ENCODE measurements at places on chromosomes 4 and X.

GRCh38 chrX:25007059-25008053 is 8.4 kb downstream of the ARX start:
- DNase-seq, result no peak

GRCh38 chrX:21989384-21989783 is 42.7 kb upstream of the PHEX start:
- DNase-seq, result no peak

GRCh38 chr4:8285976-8286718 is 16.6 kb downstream of the HTRA3 start:
- DNase-seq, result no peak

- DNase-seq, result peak; percentile 2
Observed at GRCh38 chrX:70033348-70034051, 16.2 kb downstream of the AWAT2 start.

- no peak for DNase-seq
Observed at GRCh38 chrX:150482537-150483206, 85.7 kb upstream of the MTM1 start.

- no peak for DNase-seq
Observed at GRCh38 chr4:109495514-109495913, 61.9 kb downstream of the SEC24B start.

GRCh38 chrX:14801136-14801535 is 71.7 kb downstream of the FANCB start:
- DNase-seq, result no peak

DNA sequence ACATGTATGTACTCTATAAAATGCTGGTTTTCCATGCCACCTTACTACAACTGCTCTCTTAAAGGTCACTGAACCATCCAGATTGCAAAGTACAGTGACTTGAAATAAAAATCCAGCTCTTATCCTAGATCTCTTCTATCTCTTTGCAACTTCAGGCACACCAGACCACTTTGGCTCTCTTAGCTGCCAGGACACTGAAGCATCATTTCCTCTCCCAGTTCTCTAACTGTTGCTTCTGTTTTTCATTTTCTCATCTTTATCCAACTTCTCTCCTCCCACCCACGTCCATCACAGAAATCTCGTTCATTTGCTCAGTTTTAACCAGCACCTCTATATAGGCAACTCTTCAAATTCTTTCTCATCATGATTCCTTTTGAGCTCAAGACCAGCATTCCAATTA is 74.3 kb downstream of the METTL14 start:
- DNase-seq, result no peak

DNA sequence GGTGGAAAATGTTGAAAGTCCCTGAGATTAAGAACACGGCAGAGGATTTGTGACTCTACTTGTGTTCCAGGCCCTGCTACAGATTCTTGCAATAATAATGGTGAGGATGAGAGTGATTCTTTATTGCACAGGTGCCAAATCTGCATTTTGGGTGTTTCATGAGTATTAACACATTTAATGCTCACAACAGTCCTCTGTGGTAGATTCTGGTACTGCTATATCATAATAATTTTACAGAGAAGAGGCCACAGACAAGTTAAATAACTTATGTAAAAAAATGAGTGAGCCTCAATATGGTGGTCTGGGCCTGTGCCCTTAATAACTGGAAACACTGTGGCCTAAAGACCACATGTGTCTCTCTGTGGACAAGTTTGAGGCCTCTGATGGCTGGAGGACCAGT is 124.3 kb downstream of the C4orf33 start:
- DNase-seq, result no peak

DNA sequence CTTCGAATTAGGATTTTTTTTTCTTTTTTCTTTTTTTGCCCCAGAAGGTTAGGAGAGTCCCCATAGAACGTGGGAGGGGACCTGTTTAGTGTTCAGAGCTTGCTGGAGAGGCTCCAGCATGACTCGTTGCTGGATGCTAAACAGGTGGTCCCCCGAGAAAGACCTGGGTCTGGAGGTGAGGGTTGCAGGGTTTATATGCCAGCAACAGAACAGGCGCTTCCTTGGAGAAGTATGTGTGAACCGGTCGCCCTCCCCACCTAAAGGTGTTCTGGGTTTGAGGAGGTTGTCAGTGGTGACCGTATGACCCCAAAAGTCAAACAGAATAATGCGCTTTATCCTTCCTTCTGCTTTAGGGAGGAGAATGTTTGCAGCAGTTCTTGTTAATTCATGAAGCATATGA is 52.1 kb upstream of the SHOX start:
- no peak for DNase-seq

- DNase-seq, result no peak
Observed at GRCh38 chr4:150960818-150961217, 54.3 kb downstream of the LRBA start.

GRCh38 chr4:92636038-92636806 is 332.5 kb downstream of the GRID2 start:
- no peak for DNase-seq

DNA sequence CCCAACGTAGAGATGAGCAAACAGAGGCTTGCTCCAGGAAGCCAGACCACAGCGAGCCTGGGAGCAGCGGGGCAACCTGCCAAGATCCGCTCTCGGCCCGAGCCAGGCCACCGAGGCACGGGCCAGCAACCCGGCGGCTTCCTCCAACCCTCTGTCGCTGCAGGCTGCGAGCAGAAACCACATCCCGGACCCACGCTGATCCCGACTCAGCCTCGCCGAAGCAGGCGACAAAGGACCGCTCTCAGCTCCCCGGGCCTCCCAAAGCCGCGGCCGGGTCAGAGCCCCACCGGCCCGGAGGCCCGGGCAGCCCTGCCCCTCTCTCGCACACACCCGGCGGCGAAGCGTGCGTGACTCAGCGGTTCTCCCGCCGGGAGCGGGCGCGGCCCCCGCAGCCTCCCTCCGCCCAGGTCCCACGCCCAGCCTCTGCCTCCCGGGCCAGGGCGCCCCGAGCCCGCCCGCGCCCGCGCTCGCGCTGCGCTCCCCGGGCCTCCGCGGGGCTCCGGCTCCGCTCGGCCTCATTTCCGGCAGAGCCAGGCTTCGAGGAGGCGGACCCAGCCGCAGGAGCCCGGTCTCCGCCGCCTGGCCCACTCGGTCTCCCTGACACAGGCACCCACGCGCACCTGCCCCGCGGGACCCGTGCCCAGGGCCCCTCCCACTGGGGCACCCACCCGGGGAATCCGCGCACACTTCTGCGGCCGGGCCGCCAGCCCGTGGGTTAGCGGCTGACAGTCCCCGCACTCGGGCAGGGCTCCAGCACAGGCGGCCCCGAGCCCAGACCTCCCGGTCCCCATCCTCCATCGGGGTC is 1.7 kb downstream of the PPP2R2C start:
- no peak for DNase-seq

GRCh38 chr4:172207886-172208285 is 394.7 kb downstream of the GALNTL6 start:
- no peak for DNase-seq

GRCh38 chr4:85128246-85129204 is 162.0 kb upstream of the WDFY3 start:
- no peak for DNase-seq

- DNase-seq, result no peak
Observed at GRCh38 chrX:115490814-115491213, 70.2 kb upstream of the PLS3 start.

GRCh38 chrX:43910012-43910411 is 27.8 kb upstream of the MAOB start:
- DNase-seq, result no peak

DNA sequence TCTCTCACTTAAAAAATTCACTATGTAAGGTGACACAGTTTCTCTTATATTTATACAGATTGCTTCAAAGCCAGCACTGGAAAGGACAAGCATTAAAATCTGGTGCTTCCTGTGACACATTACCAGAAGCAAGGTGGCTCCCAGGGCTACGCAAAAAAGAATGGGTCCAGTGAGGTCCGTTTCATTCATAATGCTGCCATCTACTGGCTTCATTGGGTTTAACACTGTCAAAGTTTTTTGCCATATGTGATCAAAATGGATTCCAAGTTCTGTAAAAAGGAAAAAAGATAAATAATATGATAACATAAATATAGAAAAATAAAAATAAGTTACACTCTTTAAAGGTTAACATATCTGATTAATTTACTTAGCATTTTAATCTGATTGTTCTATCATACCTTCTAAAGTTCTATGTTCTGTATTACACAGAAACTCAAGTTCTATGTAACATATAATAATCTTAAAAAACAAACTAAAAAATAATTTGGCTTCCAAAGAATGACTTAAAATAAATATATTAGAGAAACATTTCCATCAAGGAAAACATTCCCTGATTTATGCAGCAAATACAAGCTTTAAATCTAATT is 22.1 kb downstream of the YIPF7 start:
- peak; percentile 4 for DNase-seq

- DNase-seq, result no peak
Observed at GRCh38 chr4:98939892-98940298, 11.0 kb upstream of the EIF4E start.

DNA sequence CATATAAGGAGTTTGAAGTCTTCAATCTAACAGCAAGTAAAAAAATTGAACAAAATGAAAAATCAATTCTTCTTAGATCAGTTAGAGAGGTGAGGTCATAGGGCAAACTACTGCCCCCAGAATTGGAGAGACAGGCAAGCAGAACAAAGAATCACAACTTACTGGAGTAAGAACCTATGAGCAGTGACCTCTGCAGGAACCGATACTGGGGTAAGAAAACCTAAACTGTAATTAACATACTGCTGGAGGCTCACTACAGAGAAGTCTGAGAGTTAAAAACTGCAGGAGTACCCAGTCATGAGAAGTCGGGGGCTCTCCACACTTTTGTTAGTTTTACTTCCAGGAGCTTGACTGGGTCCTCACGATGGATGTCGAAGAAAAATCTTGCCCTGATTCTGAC is 16.0 kb downstream of the CLDN22 start:
- no peak for DNase-seq

DNA sequence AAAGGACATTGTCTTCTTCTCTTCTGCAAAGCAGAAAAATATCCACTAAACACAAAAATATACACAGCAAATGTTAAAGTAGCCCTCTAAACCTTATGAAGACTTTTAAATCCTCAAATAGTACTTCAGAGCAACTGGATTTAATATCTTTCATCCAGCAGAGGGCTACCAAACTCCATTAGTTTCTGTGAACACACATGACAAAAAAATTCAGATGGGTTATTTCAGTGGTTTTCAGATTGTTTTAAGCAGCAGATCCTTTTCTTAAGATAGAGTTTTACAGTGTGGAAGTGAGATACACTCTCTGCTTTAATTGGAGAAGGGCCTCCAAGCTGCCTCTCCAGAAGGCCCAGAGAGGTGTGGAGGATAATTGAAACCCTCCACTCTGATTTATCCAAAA is 56.7 kb downstream of the ANK2 start:
- no peak for DNase-seq

DNA sequence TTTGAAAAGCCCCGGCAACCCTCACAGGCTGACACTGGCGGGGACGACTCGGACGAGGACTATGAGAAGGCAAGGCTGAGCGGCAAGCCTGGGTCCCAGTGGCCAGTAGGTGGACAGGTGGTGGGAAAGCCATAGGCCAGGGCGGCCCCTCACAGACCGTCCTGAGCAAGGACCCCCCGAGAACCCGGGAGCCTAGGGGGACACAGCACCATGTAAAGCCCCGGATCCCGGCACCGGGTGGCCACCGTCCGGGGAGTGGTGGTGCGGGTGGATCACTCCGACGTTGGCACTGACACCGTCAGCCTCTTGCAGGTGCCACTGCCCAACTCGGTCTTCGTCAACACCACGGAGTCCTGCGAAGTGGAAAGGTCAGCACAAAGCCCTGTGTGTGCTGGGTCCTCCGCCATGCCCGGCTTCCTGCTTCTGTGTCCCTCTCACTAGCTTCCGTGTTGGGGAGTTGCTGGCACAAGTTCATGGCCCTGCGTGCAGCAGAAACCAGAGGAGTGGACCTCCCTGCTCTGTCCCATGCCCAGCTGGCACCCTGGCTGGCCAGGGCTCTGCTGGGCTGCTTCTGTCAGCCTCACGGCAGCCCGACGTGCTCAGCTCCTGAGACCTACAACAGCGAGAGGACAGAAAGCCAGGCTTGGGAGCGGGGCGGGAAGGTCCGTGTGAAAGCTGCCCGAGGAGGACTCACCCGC is 11.9 kb upstream of the ADD1 start:
- no peak for DNase-seq

DNA sequence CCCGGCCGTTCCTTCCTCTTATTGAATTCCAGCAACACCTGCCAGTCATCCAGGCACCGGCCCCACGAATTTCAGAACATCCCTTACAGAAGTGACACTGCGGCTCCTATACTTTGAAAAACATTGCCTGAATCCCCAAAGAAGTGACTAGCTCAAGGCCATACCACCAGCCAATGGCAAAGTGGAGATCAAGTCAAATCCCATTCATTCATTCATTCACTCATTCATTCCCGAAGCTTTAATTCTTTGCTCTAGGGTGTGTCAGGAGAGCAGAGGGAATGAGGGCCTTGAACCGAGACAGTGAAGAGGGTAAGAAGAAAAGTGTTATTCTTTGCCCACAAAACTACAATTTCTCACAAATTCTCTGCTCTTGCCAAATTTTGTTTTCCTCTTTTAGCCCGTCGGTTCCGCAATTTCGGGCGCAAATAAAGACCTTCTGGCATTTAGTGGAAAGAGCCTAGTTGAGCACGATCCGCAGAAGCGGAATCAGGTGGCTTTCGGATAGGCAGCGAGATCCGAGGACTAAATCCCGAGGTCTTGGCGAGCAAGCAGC is 824 bp upstream of the HMGB3 start:
- no peak for DNase-seq

DNA sequence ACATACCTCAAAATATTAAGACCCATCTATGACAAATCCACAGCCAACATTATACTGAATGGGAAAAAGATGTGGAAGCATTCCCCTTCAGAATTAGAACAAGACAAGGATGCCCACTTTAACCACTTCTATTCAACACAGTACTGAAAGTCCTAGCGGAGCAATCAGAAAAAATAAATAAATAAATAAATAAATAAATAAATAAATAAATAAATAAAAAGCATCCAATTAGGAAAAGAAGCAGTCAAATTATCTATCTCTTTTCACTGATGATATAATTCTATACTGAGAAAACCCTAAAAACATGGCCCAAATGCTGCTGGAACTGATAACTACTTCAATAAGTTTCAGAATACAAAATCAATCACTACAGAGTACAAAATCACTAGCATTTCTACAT is 67.5 kb downstream of the PRR32 start:
- no peak for DNase-seq

DNA sequence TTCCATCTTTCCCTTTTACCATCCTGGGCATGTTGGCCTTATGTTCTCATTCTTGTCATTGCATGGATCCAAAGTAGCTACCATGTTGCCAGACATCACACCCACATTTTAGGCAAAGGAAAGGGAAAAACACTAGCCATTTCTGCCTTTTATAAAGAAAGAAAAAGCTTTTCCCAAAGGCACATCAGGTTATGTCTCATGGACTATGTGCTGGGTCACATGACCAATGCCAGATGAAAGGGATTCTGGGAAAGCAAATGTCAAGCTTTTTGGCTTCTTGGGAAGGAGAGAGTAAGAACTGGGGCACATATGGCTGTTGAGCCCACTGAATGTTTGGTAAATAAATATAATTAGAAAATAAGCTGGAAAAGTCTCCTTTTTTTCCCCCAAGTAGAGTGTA is 4.3 kb upstream of the SOD3 start:
- DNase-seq, result no peak

GRCh38 chr4:84917869-84918600 is 48.5 kb downstream of the WDFY3 start:
- no peak for DNase-seq

- DNase-seq, result no peak
Observed at GRCh38 chr4:23413631-23414030, 476.2 kb downstream of the PPARGC1A start.

GRCh38 chr4:2141762-2142451 is 82.8 kb downstream of the NAT8L start:
- no peak for DNase-seq

GRCh38 chr4:140108243-140108642 is 45.7 kb downstream of the MAML3 start:
- no peak for DNase-seq

- no peak for DNase-seq
Observed at GRCh38 chr4:150540959-150541360, 41.0 kb upstream of the MAB21L2 start.
